ENCODE measurements at places on chromosomes 11 and 22. TPM values are rescaled to one million over a fixed set of nuclear protein-coding genes. Genes with fewer than 3 reads are reported as not detected.

Gene TH
- polyA plus RNA-seq, result not detected

GRCh38 chr11:98155696-98156095 lies 865.1 kb upstream of the CNTN5 start:
- DNase-seq, result no peak

DNA sequence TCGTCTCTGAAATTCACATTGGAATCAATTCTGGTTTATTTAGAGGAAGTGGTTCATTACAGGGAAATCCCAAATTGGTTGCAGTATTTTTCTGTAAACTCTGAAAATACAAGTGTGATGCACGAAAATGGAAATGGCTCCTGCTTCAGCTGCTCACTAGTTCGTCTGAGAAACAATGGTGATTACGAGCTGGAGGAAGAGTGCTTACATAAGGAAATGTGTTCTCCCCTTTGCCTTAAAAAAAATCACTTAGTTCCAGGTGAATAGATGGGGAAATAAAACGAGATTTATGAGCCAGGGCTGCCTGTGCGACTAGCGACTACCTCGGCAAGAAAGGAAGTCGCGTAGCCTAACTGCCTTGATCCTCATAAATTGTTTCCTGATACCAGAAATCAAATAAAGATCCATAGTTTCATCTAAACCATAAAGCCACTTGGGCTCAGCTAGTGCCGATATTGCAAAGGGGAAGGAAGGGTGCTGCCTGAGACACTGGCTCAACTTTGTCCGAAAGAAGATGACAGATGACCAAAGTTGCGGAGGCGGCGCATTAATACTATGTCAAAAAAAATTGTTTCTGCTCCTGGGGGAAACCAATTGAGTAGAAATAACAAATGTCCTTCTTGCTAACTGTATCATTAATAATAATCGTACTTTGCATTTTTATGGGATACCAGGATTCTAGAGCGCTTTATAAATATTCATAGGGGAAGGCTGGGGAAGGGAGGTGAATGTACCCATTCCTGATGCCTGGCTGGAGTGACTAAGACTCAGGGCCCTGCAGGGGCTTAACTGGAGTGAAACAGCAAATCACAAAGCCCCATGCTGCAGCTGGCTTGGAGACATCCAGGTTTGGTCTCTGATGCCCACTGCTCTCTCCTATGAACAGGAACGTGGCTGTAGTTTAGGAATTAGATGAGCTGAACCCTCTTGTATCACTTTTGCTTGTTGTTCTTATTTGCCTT lies 185.7 kb downstream of the BLID start:
- no peak for DNase-seq

DNA sequence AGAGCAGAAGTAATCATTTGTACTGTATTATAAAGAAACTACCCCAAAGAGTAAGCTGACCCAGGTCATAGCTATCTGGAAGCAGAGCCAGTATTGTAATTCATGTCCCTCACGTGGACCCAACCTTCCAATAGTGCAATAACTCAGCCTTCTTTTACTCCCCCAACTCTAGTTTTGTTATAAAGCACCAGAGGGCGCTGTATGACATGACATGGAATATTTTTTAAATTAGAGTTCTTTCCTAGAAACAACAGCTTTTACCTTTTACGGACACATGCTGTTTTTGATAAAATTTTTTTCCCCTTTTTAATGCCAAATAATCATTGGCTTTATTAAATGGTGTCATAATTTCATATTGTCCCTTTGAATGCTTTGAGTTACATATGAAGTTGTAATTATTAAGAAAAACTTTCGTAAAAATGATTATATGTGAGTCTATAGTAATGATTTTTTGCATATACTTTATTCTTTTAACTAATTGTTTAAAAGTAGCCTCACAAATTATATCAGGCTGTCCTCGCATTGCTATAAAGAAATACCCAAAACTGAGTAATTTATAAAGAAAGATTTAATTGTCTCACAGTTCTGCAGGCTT lies 76.9 kb downstream of the DKK3 start:
- no peak for DNase-seq

DNA sequence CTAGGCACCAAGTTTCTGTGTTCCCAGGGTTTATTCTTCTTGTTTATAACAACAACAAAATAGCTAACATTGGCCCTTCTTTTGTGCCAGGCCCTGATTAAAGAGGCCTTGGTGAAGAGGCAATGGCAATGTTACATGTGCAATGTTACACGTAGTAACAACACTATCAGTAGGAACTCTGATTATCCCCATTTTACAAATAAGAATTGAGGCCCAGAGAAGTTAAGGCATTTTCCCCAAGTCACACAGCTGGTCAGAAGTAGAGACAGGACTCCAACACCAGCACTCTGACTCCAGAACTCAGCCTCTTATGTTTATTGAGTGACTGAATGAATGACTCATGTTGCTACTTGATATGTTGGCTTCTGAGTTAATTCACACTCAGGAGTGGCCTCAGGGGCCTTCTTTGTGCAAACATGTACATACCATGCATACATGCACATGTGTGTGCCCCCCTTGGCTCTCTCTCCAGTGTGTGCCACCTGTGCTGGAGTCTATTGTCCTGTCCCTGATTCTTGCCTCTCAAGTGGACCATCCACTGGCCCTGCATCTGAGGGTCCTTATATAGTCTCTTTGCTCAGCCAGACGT lies 98.4 kb downstream of the TP53I11 start:
- DNase-seq, result no peak

Data from psoas muscle (tissue), 8 donors.